ENCODE measurements at places on chromosomes 12 and 14. TPM values are rescaled to one million over a fixed set of nuclear protein-coding genes. Genes with fewer than 3 reads are reported as not detected.

AKAP3 gene
- total RNA-seq: 3.0 TPM

RAB21 gene
- 163 TPM for total RNA-seq

LRP6 gene
- 22.8 TPM for total RNA-seq

CARMIL3 gene
- 0.08 TPM for total RNA-seq

TCL1B gene
- total RNA-seq: not detected

IKZF4 gene
- total RNA-seq: 7.0 TPM

LTBP2 gene
- 11.9 TPM for total RNA-seq

AKAP5 gene
- 0.16 TPM for total RNA-seq

TMPRSS12 gene
- total RNA-seq: not detected

RERGL gene
- 1.2 TPM for total RNA-seq

CCDC196 gene
- total RNA-seq: not detected

TMEM63C gene
- total RNA-seq: 2.9 TPM

SART3 gene
- 18.9 TPM for total RNA-seq

SFSWAP gene
- total RNA-seq: 19.4 TPM

DCD gene
- total RNA-seq: not detected
